Large intestine (tissue), 12 donors: ENCODE measurements at places on chromosomes 13 and 19.

GRCh38 chr19:42254089-42254849 is 659 bp downstream of the ERF start:
- no peaks in the 10 kb centered on the region for H3K27me3 ChIP-seq
- peaks cover 40% of the 10 kb centered on the region for H3K4me1 ChIP-seq
- H3K36me3 ChIP-seq: peaks cover 13% of the 10 kb centered on the region
- peak overlapping the region; percentile 94 for H3K4me3 ChIP-seq

GRCh38 chr13:28494504-28494777 is 487 bp downstream of the FLT1 start:
- peaks cover 6% of the 10 kb centered on the region for H3K4me1 ChIP-seq
- H3K27ac ChIP-seq: no peak overlapping the region
- peaks cover 72% of the 10 kb centered on the region for H3K27me3 ChIP-seq

DNA sequence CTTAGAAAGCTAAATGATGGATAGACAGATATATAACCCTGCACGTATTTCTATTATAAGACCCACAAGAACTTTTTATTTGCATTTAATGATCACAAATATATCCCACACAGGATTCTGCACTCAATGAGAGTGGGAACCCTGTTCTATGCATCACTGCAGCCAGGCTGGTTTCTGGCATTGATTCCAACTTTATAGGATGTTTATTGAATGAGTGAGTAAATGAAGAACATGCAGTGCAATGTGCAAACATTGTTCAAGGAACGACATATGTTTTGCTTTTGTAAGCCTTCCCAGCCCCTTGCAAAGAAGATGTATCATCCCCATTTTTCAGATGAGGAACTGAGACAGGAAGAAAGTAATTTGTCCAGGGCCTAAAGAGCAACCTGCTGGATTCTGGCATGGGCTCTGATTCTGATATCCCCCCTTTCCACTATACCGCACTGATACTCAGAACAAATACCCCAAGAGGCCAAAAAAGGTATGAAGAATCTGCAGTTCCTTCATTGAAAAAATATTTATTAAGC is 246.3 kb downstream of the LACC1 start:
- H3K27ac ChIP-seq: no peak overlapping the region
- no peaks in the 10 kb centered on the region for H3K4me1 ChIP-seq
- H3K4me3 ChIP-seq: no peak overlapping the region
- DNase-seq: no peak
- no peaks in the 10 kb centered on the region for H3K27me3 ChIP-seq

GRCh38 chr13:21852043-21852442 is 181.2 kb downstream of the FGF9 start:
- H3K4me1 ChIP-seq: no peaks in the 10 kb centered on the region
- H3K36me3 ChIP-seq: no peaks in the 10 kb centered on the region
- H3K27ac ChIP-seq: no peak overlapping the region

DNA sequence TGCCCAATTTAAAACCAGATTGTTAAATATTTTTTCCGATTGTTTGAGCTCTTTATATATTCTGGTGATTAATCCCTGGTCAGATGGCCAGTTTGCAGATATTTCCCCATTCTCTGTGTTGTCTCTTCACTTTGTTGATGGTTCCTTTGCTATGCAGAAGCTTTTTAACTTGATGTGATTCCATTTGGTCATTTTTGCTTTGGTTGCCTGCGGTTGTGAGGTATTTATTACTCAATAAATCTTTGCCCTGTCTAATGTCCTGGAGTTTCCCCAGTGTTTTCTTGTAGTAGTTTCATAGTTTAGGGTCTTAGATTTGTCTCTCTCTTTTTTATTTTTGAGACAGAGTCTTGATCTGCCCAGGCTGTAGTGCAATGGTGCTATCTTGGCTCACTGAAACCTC is 23.8 kb upstream of the LMO7 start:
- no peak overlapping the region for H3K27ac ChIP-seq
- no peak for DNase-seq
- H3K27me3 ChIP-seq: no peaks in the 10 kb centered on the region
- no peaks in the 10 kb centered on the region for H3K36me3 ChIP-seq
- no peaks in the 10 kb centered on the region for H3K4me1 ChIP-seq
